ENCODE measurements at places on chromosomes 5 and 9.

GRCh38 chr9:92992549-92992948 lies 45.2 kb downstream of the FGD3 start:
- no peak for DNase-seq

DNA sequence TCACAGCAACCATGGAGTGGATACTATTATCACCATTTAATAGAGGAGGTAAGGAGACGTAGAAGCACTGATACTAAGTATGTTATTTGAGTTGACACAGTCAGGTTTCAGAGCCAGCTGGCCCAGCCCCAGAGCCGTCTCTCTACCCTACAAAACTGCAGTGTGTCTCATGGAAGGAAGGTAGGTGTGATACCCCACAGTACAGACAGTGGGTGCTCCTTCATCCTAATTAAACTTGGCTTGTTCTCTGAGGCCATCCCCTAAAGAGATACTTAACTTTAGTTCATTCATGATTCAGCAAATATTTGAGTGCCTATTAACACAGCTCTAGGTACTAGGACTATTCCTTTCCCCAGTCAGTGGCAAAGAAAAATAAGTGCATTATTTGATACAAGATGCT lies 22.6 kb downstream of the PIP5K1B start:
- DNase-seq = no peak

DNA sequence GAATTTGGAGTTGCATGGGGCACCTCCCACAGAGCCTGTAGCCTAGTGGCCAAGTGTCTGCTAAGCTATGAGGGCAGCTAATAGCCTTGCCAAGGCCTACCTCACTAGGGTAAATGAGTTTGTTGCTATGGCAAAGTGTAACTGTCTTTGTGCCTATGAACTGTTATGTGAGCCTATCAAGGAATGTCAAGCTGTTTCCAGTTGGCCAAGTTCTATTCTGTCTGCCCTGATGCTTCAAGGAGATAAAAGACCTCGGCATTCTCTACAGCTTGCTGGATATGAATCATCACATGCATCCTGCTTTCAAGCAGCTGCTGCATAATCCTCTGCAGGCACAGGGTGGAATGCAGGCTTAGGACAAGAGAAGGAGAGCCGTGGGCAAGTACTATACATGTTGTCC lies 69.8 kb upstream of the CCDC112 start:
- no peak for DNase-seq

DNA sequence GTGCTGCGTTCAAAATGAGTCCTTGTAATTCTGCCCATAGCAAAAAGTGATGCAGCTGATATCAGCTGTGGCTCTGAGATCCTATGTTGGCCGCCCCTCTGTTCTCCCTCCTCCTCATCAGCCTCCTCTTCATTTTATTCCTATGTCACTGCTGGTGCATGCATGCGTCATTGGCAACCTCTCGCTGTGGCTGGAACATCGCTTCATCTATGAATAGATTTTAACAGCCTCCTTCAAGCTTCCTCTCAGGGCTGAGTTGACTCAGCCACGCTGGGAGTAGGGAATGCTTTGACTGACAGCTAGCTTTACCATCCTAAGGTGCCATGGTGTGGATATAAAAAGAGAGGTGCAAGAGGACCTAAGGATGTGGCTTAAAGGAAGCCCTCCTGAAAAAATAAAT lies 303.5 kb downstream of the PLK2 start:
- no peak for DNase-seq

GRCh38 chr5:79235261-79235633 lies 684 bp upstream of the JMY start:
- DNase-seq = no peak

DNA sequence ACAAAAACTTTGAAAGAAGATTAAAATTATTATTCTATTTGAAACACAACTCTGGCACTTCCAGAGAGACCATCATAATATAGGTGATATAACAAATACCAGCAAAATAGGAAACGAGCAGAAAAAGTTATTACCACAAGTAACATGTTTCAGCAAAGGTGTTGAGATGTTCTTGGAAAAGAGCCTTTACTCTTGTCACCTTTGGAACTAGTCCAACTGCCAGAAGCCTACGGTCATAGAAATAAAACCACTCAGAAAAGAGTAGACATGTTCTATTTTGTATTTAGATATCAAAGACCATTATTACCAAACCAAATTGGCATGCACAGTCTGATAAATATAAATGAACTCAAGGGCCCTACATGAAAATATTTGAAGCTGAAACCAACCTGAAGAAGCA lies 145.0 kb upstream of the DMAC1 start:
- no peak for DNase-seq

GRCh38 chr5:164578911-164579310 lies 1073.5 kb downstream of the MAT2B start:
- DNase-seq = no peak

GRCh38 chr9:91028166-91028827 lies 226.7 kb downstream of the SYK start:
- no peak for DNase-seq

- DNase-seq = no peak
Observed at GRCh38 chr9:82209797-82210470, 221.4 kb downstream of the SPATA31D1 start.

- peak; percentile 7 for DNase-seq
Observed at GRCh38 chr9:85508616-85509015, 233.1 kb downstream of the AGTPBP1 start.

- DNase-seq = no peak
Observed at GRCh38 chr5:179766726-179767455, 26.9 kb upstream of the LTC4S start.

GRCh38 chr5:107535849-107536248 lies 134.9 kb downstream of the EFNA5 start:
- DNase-seq = no peak

DNA sequence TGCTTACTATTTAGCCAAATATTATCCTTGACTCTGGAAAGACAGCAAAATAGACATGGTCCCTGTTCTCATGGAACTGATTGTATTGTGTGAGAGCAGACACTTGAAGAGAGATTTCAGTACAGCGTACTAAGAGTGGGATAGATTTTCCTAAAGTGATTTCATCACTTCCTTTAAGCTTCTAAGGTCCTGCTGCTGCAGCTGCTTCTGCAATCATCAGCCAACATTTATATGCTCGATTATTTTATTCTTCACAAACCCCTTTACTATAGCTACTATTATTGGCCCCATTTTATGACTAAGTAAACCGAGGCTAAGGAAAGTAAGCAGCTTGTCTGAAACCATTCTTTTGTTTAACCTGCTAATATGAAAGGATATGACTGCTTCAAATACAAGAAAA lies 137.7 kb downstream of the SPATA31D1 start:
- no peak for DNase-seq

- DNase-seq = no peak
Observed at GRCh38 chr5:178527458-178528307, 62.5 kb downstream of the COL23A1 start.

DNA sequence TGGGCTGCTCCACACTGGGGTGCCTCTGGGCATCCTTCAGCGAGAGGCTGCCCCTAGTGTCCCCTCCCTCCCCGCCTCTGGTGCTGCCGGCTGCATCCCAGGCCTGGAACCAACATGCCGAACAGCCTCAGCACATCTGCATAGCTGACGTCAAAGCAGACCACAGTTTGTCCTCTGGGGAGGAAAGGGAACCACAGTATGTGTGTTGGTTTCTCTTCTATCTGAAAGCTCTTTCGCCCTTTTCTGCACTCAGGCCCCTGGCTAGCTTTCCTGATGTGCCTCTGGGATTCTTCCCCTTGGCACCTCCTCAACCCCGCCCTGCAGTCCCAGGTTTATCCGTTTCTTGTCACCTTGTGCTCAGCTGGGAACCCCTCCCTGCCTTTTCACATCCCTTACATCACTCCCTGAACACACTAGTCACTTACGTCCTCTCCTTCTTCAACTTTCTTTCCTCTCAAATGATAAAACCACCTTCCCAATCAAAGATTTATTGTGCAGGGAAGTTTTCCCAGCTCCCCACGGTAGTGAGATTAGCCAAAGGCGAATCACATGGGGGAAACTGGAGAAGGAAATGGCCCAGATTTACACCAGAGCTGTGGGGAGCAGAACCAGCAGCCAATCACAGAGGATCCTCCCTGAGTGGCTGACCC lies 35.5 kb upstream of the B4GALT1 start:
- no peak for DNase-seq

GRCh38 chr5:2451100-2451499 lies 300.4 kb downstream of the IRX2 start:
- DNase-seq = no peak

DNA sequence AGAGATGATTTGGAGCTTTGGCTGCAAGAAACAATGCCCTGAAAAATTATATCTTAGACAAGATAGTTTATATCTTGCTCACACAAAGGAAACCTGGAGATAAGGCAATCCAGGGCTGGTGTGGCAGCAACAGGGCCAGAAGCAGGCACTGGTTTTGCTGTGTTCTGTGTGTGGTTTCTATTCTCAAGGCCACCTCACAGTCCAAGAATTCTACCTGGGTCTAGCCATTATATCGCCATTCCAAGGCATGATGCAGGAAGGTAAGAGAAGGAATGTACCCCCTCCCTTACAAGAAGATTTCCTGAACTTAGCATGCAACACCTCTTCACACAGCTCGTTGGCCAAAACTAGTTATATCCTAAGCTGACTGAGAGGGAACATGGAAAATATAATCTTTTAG lies 74.5 kb upstream of the MEGF10 start:
- no peak for DNase-seq

DNA sequence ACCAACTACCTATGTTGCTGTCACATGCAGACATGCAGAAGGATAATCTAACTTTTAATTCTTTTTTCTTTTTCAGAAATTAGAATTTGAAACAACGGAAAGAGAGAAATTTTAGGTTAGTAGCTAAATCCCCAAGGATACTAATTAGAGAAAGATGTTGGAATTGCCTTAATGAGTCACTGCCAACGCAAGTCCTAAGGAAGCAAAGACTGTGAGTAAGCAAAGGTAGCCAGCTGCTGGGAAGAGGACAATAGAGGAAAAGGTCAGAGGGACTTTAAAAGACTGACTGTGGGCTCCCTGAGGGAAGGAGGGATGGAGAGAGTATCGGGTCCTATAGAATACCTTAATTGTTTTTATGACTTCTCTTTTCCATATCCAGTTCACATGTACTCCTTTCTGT lies 461.9 kb upstream of the PAPPA start:
- no peak for DNase-seq

- no peak for DNase-seq
Observed at GRCh38 chr5:109164001-109164400, 245.8 kb downstream of the PJA2 start.

DNA sequence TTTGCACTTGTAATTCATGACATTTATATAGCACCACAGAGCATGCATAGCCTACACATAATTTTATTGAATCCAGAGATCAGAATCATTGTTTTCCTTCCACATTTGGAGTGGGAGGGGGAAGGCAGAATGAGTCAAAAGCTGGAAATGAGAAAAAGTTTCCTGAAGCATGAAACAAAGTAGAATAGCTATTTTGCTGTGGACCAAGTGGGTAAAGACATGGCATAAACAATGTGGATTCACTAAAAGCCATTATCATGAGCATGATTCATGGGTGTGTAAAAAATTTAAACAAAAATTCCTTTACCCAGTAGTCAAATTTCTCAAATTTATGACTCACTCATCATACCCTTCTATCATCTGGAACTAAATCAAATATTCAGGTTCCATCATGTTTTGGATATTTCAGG lies 97.9 kb downstream of the YIPF5 start:
- DNase-seq = no peak

DNA sequence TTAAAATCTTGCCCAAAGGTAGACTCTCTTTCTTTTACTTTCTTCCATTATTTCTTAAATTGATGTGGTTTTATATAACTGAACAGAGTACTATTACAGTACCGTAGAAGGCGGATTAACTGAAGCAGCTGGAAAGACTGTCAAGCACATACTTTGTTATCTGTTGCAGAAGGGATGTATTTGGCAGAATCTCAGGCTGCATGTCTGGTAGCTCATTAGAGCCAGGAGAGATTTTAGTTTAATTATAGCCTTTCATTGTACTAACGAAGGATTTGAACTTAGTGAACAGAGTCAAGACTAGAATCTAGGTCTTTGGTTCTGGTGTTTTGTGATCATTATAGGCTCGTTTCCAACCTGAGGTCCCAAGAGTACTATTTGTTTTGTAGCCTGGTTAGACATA lies 20.6 kb downstream of the ZNF354C start:
- DNase-seq = no peak

DNA sequence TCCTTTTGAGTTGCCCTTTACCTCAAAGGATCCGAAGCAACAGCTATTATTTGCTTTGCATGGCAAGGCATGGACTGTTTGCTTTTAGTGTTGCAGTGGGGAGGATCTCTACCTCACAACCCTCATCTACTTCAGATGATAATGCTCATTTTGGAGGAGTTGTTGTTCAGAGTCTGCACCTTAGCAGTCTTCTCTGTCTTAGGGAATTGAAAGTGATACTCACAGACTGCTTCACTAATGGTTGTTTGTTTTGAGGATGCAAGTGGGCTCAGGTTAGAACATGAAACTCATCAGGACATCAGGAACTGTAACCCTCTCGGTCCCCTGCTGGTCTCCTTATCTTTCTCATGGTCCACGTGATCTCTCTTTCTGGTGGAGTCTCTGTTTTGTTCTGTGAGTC lies 172.9 kb upstream of the ANKH start:
- no peak for DNase-seq

- peak; percentile 38 for DNase-seq
Observed at GRCh38 chr5:64767959-64768357, 533 bp downstream of the SREK1IP1 start.

- no peak for DNase-seq
Observed at GRCh38 chr5:34608859-34609648, 47.1 kb upstream of the RAI14 start.

DNA sequence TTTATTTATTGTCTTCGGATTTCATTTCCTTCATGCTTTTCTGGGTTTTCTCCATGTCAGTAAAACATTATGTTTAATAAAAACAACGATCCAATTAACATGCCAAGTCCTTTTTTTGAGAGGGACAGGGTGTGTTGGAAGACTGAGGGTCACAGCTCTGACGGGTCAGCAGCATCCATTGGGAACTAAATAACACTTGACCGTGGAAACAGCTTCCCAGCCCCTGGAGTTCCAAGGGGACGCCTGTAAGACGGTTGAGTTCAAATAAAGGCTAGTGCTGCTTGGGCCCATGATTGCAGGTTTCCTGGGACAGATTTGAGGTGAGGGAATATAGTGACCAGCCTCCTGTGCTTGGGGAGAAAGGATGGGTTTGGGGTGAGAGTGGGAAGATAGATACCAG lies 30.4 kb upstream of the NEURL1B start:
- DNase-seq = no peak

- no peak for DNase-seq
Observed at GRCh38 chr5:821504-821903, 29.3 kb downstream of the ZDHHC11 start.

DNA sequence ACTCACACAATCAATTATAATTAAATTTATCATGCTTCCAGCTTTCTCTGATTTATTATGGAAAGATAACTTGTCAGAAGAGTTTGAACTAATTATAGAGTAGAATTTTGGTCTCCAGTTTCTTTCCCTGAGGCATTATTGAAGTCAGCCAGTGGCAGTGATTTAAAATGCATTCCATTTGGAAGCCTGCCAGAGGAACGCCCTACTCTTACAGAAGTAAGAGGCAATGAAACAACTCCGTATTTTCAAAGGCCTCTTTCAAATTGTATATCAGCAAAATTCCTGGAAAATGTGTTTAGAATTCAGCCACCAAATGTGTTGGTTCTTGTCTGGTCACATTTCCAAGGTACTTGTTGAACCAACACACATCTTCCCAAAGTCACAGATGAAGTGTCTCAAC lies 640.9 kb downstream of the SEMA5A start:
- no peak for DNase-seq

GRCh38 chr9:92350740-92351133 lies 25.0 kb downstream of the CENPP start:
- no peak for DNase-seq

Data from K562 (cell line).